CD8-positive, alpha-beta memory T cell (primary cell): ENCODE measurements at places on chromosomes 1 and 21.
A peak's percentile ranks its signal among the peaks of the same experiment; 100 is the strongest.

DNA sequence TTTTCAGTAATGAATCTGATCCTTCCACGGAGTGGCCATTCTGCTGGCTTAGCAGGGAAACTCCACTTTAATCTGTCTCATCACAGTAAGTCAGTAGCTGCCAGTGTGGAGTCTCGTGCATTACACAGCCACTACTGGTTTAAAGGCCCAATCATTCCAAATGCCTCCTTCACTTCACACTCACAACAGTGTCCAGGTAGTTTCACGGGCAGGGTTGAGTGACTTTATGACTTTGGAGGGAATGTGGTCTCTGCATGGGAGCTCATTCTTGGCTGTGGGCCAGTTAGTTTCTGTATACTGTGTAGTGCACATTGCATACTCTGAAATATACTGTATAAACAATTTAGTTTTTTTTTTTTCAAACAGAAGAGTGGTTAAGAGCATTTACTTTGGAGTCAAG, 34.6 kb upstream of the C1orf87 start:
- DNase-seq = no peak

- DNase-seq = no peak
Measured at GRCh38 chr21:38395581-38395980, 102.7 kb downstream of the ERG start.

- DNase-seq = no peak
Measured at GRCh38 chr1:233364026-233364425, 36.5 kb downstream of the MAP3K21 start.

DNA sequence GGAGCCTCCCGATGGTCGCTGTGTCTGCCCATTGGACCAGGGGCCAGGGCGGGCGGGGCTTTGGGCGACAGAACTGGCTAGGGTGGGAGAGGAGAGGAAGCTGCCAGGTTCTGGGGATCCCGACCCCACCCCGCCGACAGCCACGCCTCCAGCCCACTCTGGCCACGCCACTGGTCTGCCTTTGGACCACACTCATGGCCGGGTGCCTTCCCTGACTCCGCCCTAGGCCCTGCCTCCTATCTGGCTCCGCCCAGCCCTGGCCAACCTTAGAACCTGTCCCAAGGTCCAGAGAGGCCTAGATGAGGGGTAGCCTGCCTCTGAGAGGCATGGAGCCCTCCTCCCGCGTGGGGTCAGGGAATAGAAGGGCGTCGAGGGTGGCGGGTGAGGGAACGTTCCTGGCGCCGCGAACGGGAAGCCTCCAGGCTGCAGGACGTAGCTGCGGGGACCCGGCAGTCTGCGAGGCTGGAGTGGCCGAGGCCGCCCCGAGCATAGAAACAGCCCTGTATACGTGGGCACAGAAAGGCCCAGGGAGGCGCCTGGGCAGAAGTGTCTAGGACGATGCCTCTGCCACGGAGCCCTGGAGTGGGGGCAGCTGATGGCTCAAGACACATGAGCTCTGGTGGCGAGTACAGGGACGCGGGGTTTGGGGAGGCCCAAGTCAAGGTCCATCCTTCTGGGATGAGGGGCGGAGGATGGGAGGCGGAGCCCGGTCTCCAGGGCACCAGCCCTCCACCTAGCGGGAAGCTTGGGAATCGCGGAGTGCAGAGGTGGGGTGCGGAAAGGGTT, 11.5 kb upstream of the COL16A1 start:
- peak; percentile 10 for DNase-seq

GRCh38 chr1:183577897-183578465, 12.3 kb downstream of the NCF2 start:
- no peak for DNase-seq

- no peak for DNase-seq
Measured at GRCh38 chr1:27027575-27028250, 15.1 kb upstream of the TENT5B start.

DNA sequence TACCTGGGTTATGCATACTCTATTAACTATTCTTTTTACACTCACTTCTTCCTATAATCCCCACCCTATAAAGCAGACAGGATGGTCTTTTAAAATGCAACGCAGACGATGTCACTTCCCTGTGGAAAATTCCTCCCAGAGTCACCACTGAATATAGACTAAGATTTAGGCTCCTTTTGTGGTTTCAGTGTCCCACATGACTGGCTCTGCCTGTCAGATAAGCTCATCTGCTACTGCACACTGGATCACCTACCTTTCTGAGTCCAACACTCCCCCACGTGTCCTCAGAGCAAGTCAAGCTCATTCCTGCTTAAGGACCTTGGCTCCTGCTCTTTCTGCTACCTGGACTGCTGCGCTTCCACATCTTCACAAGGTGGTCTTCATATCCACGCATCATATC, 73.0 kb upstream of the SIPA1L2 start:
- no peak for DNase-seq

GRCh38 chr1:234361102-234361603, 12.1 kb upstream of the COA6 start:
- DNase-seq = no peak

DNA sequence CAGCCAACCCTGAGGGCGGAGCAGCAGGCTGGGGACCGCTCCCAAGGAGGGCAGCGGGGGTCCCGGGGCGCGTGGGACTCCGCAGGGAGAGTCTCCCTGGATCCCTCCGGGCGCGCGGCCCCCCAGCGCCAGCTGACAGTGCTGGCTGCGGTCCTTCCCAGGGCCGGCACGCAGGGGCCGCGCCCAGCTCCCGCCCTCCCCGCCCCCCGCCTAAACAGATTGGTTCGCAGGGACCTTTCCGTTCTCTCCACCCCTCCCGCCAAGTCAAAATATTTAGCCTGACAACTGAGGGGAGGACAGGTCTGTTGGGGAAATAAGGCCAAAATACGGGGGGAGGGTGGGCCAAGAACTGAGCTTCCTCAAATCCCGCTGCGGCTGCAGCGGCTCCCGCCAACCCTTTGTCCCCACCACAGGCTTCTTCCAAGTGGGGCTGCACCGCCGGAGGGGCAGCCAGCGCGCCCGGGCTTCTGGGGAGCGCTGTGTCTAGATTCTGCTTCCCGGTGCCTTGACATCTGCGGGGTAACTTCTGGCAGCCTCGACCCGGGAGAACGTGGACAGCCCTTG, at the start of gene INSRR:
Gene INSRR (minus strand): TSS at position 159 of the 564 bp plus-strand sequence. CDS start 496 bp downstream, outside the sequence.
- no peak for DNase-seq

GRCh38 chr21:37871121-37871862, 45.0 kb downstream of the KCNJ6 start:
- DNase-seq = no peak

DNA sequence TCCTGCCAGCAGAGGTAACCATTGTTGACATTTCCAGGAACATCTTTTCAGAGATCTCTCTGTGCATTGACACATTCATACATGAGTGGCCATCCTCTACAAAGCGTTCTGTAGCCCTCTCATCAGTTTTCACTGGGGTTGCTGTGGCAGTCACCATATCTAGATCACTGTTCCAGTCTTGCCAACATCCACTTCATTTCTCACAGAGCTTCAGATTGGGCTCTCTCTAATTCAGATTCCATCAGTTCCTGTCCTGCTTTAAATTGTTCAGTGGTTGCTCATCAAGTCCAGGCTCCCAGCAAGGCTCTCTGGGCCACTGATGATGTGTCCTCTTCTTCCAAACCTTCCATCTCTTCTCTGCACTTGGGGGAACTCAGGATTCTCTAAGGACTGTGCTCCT, 173.7 kb downstream of the KCNJ6 start:
- no peak for DNase-seq

DNA sequence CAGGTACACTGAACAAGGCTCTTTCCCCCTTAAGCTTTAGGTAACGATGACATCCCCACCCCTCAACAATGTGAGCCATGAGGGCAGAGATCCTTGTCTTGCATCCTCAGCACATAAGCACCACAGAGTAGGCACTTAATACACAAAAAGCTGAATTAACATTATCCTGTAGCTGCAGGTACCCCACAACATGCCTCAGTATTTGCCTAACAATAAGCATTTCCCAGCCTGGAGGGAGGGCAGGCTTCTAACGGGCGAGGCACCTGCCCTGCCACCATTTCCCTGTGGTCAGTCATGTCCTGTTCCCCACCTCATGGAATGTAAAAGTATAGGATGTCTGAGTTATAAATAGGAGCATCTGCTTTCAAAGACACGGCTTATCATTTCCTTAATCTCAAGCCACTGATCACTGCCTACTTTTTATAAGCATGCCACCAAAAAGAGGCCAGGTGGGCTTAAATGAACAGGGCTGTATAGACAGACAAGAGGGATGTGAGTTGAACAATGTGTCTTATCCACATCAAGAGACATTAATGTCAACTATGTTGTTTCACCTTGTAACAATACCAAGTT, 3.4 kb downstream of the CAPZB start:
- no peak for DNase-seq

- DNase-seq = no peak
Measured at GRCh38 chr1:90126834-90127233, 131.9 kb downstream of the ZNF326 start.

- DNase-seq = peak; percentile 10
Measured at GRCh38 chr1:92877792-92878191, 46.0 kb downstream of the RPL5 start.

- DNase-seq = no peak
Measured at GRCh38 chr1:227215863-227216510, 102.3 kb downstream of the CDC42BPA start.

DNA sequence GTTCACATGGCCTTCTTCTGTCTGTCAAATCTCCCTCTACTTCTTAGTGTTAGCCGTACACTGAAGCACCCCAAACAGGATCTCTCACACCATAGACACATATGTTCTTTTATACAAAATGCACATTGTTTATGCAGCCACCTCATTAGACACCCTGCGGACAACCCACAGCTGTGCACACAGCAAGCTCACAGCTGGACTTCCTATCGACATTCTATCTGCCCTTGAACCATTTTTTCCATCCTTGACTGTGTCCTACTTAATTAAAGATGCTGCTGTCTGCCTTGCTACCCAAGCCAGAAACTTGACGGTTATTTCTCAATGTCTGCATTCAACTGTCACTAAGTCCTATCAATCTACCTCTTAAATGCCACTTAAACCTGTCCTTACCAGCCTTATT, 3.2 kb upstream of the ZBTB21 start:
- no peak for DNase-seq

DNA sequence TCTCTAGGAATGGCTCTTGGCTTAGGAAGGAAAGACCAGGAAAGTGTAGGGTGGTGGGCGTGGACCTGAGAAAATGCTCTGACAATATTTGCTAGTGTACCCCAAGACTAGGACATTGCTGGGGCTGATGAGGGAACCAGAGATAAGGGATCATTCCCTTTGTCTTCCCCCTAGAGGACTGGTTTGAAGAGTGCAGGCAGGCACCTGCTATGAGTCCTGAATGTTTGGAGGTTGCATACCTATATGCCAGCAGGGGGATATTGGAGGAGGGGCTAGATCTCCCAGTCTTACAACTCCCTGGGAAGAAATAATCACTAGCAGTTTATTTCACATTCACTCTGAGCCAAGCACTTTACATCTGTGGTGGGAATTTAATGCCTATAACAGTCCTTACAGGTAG, 6.0 kb upstream of the BCL10 start:
- DNase-seq = no peak

- DNase-seq = no peak
Measured at GRCh38 chr1:204991342-204991844, 51.6 kb upstream of the CNTN2 start.

GRCh38 chr1:30729901-30730300, 6.5 kb upstream of the MATN1 start:
- DNase-seq = no peak

DNA sequence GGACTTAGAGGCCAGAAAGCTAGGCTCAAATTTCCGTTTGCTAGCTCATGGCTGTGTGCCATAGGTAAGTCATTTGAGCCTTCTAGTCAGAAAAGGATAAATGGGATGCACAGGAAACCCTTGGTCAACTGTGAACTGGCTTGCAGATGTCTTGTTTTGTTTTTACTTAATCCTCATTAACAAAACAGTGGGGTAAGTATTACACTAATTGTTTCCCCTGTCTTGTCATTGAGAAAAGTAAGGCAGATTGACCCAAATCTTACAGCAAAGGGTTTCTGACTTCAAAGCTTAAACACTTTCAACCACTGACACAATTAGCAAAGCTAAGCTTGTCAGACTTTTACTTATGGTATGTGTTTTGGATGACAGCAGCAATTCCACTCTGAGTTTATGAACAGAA, 291.3 kb downstream of the NTNG1 start:
- DNase-seq = no peak

DNA sequence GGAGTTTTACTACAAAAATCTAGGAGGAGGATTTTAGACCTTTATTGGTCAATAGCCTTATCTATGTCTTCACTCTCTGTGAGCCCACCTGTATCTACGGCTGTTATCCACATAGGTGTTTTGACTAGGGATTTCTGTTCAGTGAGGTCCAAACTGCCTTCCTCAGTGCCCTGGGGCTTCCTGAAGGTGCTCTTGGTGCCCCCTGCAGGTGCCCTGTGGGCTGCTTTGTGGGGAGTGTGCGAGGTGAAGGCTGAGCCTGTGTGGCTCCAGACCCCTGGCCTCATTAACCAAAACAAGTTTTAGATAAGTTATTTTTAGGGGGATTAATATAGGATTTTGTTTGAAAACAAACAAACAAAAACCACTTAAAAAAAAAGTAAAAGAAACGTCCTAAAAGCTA, 122.5 kb downstream of the KIF26B start:
- no peak for DNase-seq

DNA sequence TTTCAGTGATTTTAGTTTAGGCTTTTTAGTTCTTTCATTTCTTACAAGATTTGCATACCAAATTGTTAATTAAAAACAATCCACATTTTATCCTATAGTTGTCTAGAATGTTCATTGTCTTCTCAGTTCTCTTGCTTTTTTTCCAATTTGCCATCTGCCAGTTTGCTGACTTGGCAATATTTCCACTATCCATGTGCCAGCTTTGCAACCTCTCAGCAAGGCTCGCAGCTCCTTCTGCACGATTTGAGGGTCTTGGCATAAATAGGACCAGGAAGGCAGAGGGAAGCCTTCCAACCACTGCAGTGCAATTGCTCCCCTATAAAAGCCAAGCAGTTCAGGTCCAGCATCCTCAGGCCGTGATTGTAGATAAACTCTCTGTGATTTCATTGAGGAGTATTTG, 306.8 kb upstream of the FMN2 start:
- no peak for DNase-seq

GRCh38 chr1:101119289-101119688, 93.7 kb upstream of the DPH5 start:
- DNase-seq = no peak

DNA sequence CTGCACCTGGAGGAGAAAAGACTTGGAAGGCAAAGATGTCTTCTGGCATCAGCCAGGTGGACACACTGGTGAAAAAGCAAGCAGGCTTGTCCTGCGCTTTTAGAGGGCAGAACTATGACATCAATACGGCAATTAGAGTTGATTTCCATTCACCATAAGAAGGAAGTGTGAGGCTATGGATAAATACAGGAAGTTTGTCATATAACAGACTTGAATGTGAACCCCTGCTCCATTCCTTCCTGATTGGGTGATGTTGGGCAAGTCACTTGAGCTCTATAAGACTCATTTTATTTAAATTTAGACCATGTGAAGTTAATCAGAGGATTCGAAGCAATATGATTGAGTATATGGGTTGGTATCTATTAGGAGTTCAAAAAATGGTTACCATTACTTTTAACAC, 137.8 kb downstream of the PLPP3 start:
- DNase-seq = no peak

- DNase-seq = no peak
Measured at GRCh38 chr1:42529724-42530181, 66.7 kb downstream of the CCDC30 start.

- DNase-seq = no peak
Measured at GRCh38 chr1:26582836-26583460, 53.4 kb downstream of the RPS6KA1 start.

- DNase-seq = no peak
Measured at GRCh38 chr1:1926346-1926811, 7.3 kb upstream of the TMEM52 start.
